ENCODE measurements at places on chromosomes 6 and 20. TPM values are rescaled to one million over a fixed set of nuclear protein-coding genes. Genes with fewer than 3 reads are reported as not detected.

Gene SHLD1
- total RNA-seq: 6.8 TPM

Gene MYO6
- total RNA-seq: 6.4 TPM

Gene NR2E1
- total RNA-seq: not detected

Gene CDKAL1
- total RNA-seq: 3.2 TPM

Gene MATN4
- 0.09 TPM for total RNA-seq

Gene SMLR1
- not detected for total RNA-seq

Gene NKAIN4
- total RNA-seq: 8.3 TPM

Gene RAB23
- total RNA-seq: 7.1 TPM

Gene AGPAT4
- 5.5 TPM for total RNA-seq

Gene IL17F
- total RNA-seq: not detected

Gene DLGAP4
- 63.2 TPM for total RNA-seq

Gene ATP9A
- total RNA-seq: 16.1 TPM

Gene HS3ST5
- total RNA-seq: not detected

Gene AKAP12
- 197 TPM for total RNA-seq

Gene TCP11
- not detected for total RNA-seq

Gene WFDC10B
- not detected for total RNA-seq

Gene NRSN1
- total RNA-seq: not detected

Gene TFAP2C
- total RNA-seq: 13.4 TPM

Gene C20orf202
- 0.22 TPM for total RNA-seq

Gene RSPH4A
- 0.15 TPM for total RNA-seq

Gene MPIG6B
- total RNA-seq: not detected

Gene BCAS4
- 26.5 TPM for total RNA-seq

Gene RCAN2
- not detected for total RNA-seq

Gene FHL5
- total RNA-seq: not detected

Gene SALL4
- 1.6 TPM for total RNA-seq

Gene RAD21L1
- total RNA-seq: not detected

Gene SDC4
- total RNA-seq: 103 TPM

Gene FAM162B
- total RNA-seq: not detected

Gene RUNX2
- 1.2 TPM for total RNA-seq

Gene MYB
- total RNA-seq: 0.58 TPM

Gene NKX2-2
- total RNA-seq: not detected

Gene CALHM4
- total RNA-seq: not detected

Gene ADGRF5
- total RNA-seq: not detected

Gene SDHAF4
- total RNA-seq: 4.1 TPM

Gene DPPA5
- not detected for total RNA-seq

Gene WFDC5
- not detected for total RNA-seq

Gene ADGRF1
- total RNA-seq: not detected

Gene ANKRD66
- total RNA-seq: not detected

Gene RIPOR3
- not detected for total RNA-seq

Gene BCL2L1
- 287 TPM for total RNA-seq

Gene PI16
- total RNA-seq: not detected

Gene BEND6
- total RNA-seq: 0.70 TPM

Gene TREML1
- not detected for total RNA-seq

Gene MDC1
- 14.9 TPM for total RNA-seq

Gene ANKRD6
- 2.3 TPM for total RNA-seq

Gene MRS2
- 20.6 TPM for total RNA-seq

Gene LY6G6D
- total RNA-seq: not detected
